Stimulated activated CD4-positive, alpha-beta T cell treated with anti-CD3 and anti-CD28 coated beads, Interleukin-2, amount 100 ng/mL, for 24 hours (primary cell): ENCODE measurements at places on chromosomes 3 and 15.

GRCh38 chr15:99275525-99276128 is 24.3 kb downstream of the LRRC28 start:
- DNase-seq, result no peak

GRCh38 chr3:102141096-102141927 is 292.0 kb downstream of the NFKBIZ start:
- no peak for DNase-seq

GRCh38 chr15:100150906-100151305 is 190.9 kb downstream of the ADAMTS17 start:
- DNase-seq, result no peak

DNA sequence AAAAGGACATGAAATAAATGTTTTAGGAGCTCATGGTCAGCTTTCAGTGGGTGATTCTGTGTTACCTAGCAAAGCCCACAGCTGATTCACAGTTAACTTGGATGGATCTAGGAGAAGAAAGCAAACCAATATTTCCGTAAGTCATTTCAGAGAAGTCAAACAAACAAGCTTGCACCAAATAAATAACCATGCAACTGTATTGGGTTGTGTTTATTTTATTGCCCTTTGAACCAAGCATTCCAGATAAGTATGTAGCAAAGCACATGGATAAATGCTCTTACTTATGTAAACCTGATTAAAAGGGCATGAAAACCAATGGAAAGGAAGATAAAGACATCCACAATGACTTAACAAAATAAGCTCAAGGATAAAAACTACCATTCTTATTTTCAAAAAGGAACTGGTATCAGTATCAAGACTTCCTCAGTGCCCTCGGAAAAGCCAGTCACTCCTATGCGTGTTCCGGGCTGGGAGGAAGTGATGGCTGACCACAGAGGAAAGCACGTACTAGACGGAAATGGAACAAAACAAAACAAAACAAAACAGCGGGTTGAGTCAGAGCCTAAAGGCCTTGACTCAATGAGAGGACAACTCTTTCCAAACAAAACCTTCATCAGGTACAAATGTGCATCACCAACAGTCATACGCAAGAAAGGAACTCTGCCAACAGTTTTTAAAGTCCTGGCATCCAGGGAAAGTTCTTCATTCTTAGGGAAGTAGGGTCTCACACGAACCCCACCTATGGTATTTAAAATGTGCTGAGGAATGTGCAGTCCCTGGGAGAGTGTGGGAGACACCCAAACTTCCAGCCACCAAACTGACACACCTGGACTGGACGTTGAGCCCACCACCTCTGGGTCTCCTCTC is 103.3 kb downstream of the SNRK start:
- DNase-seq, result peak; percentile 56

DNA sequence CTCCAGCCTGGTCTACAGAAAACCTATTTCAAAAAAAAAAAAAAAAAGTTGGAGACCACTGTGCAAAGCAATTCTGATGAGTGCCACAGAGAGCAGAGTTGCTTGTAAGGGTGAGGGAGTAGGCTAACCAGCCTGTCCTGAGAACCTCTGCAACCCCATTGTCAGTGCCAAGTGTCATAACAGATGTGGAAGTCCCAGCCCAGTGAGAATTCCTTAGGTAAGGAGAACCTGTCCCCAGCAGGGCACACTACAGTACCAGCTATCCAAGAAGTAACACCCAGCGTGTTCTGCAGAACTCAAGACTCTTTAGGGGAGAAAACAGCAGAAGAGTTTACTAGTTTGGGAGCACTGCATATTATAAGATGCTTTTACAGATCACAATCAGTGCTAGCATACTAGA is 156.3 kb downstream of the LIPC start:
- no peak for DNase-seq

GRCh38 chr3:147630921-147631415 is 221.8 kb downstream of the ZIC1 start:
- no peak for DNase-seq
